ENCODE measurements at places on chromosomes 7 and 10. TPM values are rescaled to one million over a fixed set of nuclear protein-coding genes. Genes with fewer than 3 reads are reported as not detected.

DNA sequence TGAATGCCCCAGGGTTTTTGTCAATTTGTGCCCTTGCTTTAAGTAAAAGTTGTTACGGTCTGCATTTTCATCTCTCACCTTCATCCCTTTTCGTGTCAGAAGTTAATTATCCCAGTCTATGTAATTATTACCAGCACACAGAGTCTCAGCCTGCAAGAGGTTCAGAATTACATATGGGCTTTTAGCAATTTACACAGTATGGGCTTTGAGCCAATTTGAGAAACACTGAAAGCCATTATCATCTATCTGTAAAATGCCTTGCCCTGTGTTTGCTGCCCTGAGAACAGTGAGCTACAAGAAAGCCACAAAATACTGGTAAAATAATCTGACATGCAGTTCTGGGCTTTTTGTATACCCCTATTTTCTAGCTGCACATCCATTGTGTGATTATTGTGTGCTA lies 125.6 kb upstream of the STEAP4 start:
- peak; percentile 18 for ATAC-seq

GRCh38 chr10:63313066-63313717 lies 152.6 kb downstream of the JMJD1C start:
- no peak for ATAC-seq

DNA sequence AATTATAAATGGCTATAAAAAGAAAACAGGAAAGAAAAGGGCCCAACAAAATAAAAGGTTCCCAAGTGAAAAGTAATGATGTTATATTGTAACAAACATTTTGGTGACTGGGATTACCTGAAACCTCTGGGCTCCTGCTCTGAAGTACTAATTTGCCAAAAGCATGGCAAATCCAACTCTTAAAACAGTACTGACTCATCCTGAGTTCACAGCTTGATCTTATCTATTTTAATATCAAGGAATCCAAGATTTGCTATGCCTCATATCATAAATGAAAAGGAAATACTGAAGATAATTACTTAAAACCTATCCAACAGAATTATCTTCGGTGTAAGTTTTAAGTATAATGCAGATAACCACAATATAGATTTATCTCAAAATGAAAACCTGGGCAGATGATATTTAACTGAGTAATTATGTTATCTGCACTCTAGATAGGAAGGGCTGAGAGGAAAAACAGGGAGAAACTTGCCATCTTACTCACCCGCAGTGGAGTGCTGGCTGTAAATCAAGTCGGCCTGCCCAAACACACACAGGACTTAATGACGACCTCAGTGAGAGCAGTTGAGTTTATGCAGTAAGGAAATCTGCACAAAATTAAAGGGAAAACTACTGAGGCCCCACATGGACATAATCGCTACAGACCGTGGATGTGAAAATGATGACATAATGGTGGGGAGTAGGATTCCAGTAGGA lies 48.4 kb downstream of the MPP7 start:
- ATAC-seq, result peak; percentile 44

DNA sequence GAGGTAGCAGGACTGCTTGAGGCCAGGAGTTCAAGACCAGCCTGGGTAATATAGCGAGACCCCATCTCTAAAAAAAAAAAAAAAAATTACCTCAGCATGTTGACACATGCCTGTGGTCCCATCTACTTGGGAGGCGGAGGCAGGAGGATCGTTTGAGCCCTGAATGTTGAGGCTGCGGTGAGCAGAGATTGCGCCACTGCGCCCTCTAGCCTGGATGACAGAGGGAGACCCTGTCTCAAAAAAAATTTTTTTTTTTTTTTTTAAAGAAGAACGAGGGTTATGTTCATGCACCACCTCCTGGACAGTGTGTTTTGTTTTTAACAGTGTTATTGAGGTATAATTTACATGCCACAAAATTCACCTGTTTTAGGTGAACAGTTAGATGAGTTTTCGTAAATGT lies 51.1 kb upstream of the SEPHS1 start:
- no peak for ATAC-seq

SOSTDC1 gene
- total RNA-seq, result 1.9 TPM

SP4 gene
- total RNA-seq, result 12.0 TPM

SDK1 gene
- 7.6 TPM for total RNA-seq

Measured in motor neuron (in vitro differentiated cells).